Sciatic nerve (tissue), 2 donors: ENCODE measurements at places on chromosomes 11 and 22. TPM values are rescaled to one million over a fixed set of nuclear protein-coding genes. Genes with fewer than 3 reads are reported as not detected.

The MFNG gene
- 22.3 TPM for total RNA-seq

The ZFPL1 gene
- total RNA-seq = 32.9 TPM

The CNTF gene
- 426 TPM for total RNA-seq

The NXF1 gene
- total RNA-seq = 81.8 TPM

The CD3D gene
- total RNA-seq = 3.8 TPM

The B3GAT1 gene
- 23.3 TPM for total RNA-seq

The MOGAT2 gene
- 0.18 TPM for total RNA-seq

The SCN4B gene
- 2.9 TPM for total RNA-seq

The SCO2 gene
- 1.9 TPM for total RNA-seq

The C11orf16 gene
- total RNA-seq = not detected

The ZNRF3 gene
- 12.9 TPM for total RNA-seq

The CYP2D6 gene
- total RNA-seq = 2.0 TPM

The KCNC1 gene
- total RNA-seq = not detected

The LUZP2 gene
- 0.18 TPM for total RNA-seq

The VPS11 gene
- 37.2 TPM for total RNA-seq

The SCGB1D2 gene
- total RNA-seq = not detected

The MAJIN gene
- not detected for total RNA-seq

The UBQLN3 gene
- 1.1 TPM for total RNA-seq

The RASL10A gene
- 2.2 TPM for total RNA-seq
